ENCODE measurements at places on chromosomes 6 and 20. TPM values are rescaled to one million over a fixed set of nuclear protein-coding genes. Genes with fewer than 3 reads are reported as not detected.

- no peak for DNase-seq
Measured at GRCh38 chr6:129672881-129673631, 36.9 kb downstream of the ARHGAP18 start.

DNA sequence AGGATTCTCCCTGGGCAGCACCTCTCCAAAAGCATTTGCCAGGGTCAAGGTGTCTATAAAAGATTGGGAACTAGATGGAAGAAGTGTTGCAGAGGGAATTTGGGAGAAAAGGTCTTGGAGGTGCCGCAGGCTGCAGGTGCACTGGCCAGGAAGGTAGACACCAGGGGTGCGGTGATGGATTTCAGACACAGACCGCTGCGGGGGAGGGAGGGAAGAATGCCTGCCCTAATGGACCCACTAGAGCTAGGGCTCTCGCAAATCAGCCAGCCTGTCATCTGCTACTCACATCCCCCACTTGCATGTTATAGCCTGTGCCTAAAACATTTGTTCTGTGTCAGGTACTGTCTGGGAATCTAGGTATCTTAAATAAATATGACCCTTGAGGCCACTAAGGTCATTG is 193.6 kb upstream of the SLC24A3 start:
- DNase-seq: peak; percentile 2

DNA sequence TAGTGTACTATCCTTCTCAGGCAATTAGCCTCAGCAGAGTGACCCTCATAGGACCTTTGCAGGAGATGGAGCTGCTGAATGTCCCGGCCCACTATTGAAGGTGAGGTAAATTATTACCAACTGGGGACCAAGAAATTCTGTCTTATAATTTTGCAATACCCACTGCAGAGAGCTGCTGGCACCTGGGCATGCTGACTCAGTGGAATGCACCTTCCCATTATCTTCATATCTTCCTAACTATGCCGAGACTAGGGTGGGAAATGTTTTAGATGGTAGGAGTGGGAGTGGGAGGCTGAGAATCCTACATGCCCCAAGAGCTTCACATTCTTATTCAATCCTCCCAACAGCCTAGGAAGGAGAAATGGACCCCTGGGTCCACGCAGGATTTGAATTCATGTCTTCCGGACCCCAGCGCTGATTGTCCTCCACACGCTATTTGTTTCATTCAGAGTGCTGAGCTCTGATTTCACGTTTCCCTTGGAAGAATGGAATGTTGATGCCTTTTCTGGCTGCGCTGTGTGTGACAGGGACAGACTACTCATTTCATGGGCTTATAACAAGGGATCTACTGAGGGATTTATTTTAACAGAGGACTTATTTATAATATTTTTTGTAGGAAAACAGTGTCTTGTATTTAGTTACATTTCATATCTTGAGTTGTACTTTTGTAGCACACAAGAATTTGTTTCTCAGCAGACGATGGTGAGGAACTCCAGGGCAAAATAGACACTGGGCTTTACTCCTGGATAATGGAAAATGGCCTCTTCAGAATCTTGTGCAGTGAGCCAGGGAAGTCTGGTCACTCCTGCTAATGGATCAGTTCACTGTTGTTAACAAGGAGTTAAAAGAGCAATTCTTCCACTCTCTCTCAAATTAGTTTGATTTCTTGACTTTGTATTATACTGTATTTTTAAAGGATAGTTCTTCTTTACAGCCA is 66.4 kb downstream of the FYN start:
- DNase-seq: no peak

Gene SCRT2
- total RNA-seq: not detected

Gene TNF
- total RNA-seq: 6.6 TPM

DNA sequence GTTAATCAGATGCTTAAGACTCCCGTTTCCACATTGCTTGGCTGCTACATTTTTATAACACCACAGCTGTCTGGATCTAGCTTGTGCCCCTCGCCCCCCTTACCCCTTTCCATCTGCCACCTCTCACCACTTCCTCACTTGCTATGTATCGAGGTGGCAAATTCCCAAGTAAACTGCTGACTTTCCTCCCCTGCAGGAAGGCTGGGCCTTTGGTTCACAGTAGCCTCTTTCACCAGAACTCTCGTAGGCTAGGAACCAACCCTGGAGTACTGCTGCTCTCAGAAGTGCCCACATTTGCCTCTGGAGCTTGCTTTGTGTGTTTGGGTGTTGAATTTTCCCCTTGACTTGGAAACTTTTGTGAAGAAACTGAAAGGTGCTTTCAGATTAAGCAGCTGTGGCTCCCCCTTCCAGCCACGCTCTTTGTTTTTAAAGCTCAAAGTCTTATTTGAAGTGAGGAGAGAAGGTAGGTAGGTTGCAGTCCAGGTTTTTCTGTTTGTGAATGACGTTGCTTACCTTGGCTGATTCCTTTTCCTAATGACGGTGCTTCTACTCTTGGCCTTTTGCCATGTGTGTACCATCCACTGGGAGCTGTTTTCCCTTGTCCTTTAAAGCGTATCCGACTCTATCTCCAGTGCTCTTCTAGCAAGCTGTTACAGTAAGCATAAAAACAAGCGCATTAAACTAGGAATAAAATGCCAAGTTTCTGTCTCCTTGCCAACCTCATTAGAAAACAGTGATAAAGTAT is 90.4 kb downstream of the CARMIL1 start:
- DNase-seq: no peak

GRCh38 chr6:114000069-114000468 is 29.1 kb upstream of the HDAC2 start:
- no peak for DNase-seq

- no peak for DNase-seq
Measured at GRCh38 chr6:111658462-111659154, 52.9 kb upstream of the TRAF3IP2 start.

- DNase-seq: peak; percentile 40
Measured at GRCh38 chr6:43172104-43173007, 1.3 kb downstream of the SRF start.

- DNase-seq: no peak
Measured at GRCh38 chr6:35328108-35328723, 14.1 kb upstream of the PPARD start.

Gene TREML2
- total RNA-seq: not detected

DNA sequence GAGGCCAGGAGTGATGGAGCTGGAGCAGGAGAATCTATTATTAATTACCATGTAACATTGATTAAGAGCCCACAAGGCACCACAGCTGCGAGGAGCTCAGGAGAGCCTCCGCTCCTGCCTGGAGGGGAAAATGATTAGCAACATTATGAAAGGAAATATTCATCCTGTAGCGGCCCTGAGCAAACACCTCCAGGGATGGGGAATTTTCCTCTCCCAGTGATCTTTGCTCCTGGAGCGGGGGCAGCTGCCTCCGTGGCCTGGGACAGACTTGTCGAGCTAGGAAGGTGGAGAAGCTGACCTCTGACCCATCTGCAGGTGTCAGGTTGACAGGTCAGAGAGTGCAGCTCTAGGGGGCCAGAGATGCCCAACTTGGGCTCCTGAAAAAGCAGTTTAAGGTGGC is 40.1 kb upstream of the SIRPA start:
- no peak for DNase-seq

Gene RBBP9
- 20.2 TPM for total RNA-seq

Gene RHAG
- 0.52 TPM for total RNA-seq

- no peak for DNase-seq
Measured at GRCh38 chr6:166566026-166567011, 20.2 kb downstream of the RAMACL start.

DNA sequence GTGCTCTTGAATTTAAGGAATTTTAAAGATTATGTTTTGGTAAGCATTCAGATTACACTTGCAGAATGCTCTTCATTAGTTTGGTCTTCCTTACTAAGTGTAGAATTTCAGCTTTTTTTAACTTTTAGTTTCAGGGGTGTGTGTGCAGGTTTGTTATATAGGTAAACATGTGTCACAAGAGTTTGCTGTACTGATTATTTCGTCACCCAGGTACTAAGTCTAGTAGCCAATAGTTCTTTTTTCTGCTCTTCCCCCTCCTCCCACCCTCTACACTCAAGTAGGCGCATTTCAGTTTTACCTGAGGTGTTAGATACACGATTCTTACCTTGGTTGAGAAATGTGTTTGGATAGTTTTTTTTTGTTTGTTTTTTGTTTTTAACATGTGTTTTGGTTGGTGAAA is 68.3 kb downstream of the AFG1L start:
- DNase-seq: no peak

Gene SDHAF4
- total RNA-seq: 9.5 TPM

- DNase-seq: no peak
Measured at GRCh38 chr6:111580826-111581505, 24.7 kb downstream of the TRAF3IP2 start.

Gene OR2J2
- not detected for total RNA-seq

Gene CLVS2
- 0.06 TPM for total RNA-seq

- peak; percentile 56 for DNase-seq
Measured at GRCh38 chr6:70398783-70399728, 14.3 kb upstream of the FAM135A start.

- no peak for DNase-seq
Measured at GRCh38 chr6:138614151-138614550, 114.9 kb upstream of the NHSL1 start.

GRCh38 chr20:33005132-33005566 is 916 bp upstream of the SUN5 start:
- no peak for DNase-seq

Gene OXT
- total RNA-seq: 0.46 TPM

GRCh38 chr6:6920114-6920986 is 187.4 kb upstream of the RREB1 start:
- DNase-seq: no peak

Gene TOMM6
- 123 TPM for total RNA-seq

DNA sequence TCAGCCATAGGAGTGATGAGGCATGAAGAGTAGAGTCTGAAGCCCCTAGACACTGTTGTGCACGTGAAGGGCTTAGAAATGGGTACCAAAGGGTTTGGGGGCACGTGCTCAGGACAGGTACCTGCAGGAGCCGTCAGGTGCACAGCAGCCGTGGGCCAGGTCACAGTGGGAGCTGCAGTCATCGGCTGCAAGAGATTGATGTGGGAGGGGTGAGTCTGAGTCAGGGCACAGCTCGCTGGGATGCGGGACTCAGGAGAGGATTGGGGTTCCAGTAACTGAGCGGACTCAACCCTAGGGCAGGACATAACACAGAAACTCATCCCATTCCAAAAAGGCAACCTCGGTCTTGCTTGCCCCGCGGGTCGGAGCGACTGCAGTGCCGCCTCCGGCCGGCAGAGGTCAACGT is 1.1 kb downstream of the DLK2 start:
- DNase-seq: no peak

Gene CALHM4
- not detected for total RNA-seq

DNA sequence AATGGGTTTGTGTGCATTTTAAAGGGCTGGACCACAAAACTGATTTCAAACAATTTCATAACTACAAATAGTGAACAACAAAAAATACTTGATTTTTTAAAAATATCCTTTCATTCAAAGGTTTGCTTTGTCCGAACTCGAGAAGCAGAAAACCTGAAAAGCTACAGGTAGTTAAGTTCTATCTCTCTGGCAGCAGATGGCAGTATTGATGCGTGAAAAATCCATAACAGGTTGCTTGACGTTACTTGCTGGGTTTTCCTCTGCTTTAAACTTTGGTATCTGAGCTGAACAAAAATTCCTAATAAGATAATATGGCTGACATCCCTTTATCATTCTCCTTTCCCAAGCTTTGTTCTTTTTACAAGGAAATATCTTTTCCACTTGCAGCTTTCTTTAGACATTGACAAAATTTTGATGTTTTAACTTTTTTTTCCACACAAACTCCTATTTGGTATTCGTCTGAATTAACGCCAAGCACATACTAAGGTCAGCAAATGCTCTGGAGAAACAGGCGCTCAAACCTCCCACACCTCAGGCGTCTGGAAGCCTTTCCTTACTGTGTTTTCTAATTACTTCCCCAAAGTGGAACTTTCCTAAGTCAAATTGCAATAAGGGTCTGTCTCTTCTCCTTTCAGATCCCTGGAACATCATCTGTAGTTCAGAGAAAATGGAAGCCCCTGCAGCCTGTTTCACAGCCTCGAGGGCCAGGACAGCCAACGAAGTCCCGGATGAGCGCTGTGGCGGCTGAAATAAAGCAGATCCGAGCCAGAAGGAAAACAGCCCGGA is 50.3 kb upstream of the GFRAL start:
- DNase-seq: peak; percentile 40

- no peak for DNase-seq
Measured at GRCh38 chr6:159976686-159977254, 7.9 kb downstream of the IGF2R start.

GRCh38 chr20:24764794-24765202 is 184.3 kb upstream of the CST7 start:
- no peak for DNase-seq

GRCh38 chr6:15036690-15037245 is 209.1 kb upstream of the JARID2 start:
- peak; percentile 20 for DNase-seq

Gene PGBD1
- total RNA-seq: 1.8 TPM

DNA sequence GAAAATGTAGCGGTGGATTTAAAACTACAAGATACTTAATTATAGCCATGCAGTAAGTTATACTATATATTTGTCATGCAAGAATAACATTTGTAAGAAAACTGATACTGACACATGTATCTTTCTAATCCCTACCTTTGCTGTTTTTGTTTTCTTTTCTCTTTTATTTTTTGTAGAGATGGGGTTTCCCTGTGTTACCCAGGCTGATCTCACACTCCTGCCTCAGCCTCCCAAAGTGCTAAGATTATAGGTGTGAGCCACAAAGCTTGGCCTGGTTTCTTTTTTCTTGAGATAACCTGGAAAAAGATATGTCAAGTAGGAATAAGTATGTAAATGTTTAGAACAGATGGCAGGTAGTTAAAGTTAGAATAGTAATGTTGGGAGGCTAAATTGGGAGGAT is 44.1 kb downstream of the MAPK14 start:
- no peak for DNase-seq

GRCh38 chr6:83827050-83827449 is 26.1 kb upstream of the RIPPLY2 start:
- DNase-seq: no peak

- DNase-seq: no peak
Measured at GRCh38 chr6:39421383-39422225, 99.1 kb upstream of the KCNK16 start.

GRCh38 chr20:60477958-60478357 is 519.7 kb downstream of the CDH26 start:
- no peak for DNase-seq

Gene TGM3
- 1.4 TPM for total RNA-seq

Gene SYTL3
- 4.1 TPM for total RNA-seq

- DNase-seq: no peak
Measured at GRCh38 chr6:151616600-151616999, 122.8 kb downstream of the CCDC170 start.

Gene CYP39A1
- 18.5 TPM for total RNA-seq

DNA sequence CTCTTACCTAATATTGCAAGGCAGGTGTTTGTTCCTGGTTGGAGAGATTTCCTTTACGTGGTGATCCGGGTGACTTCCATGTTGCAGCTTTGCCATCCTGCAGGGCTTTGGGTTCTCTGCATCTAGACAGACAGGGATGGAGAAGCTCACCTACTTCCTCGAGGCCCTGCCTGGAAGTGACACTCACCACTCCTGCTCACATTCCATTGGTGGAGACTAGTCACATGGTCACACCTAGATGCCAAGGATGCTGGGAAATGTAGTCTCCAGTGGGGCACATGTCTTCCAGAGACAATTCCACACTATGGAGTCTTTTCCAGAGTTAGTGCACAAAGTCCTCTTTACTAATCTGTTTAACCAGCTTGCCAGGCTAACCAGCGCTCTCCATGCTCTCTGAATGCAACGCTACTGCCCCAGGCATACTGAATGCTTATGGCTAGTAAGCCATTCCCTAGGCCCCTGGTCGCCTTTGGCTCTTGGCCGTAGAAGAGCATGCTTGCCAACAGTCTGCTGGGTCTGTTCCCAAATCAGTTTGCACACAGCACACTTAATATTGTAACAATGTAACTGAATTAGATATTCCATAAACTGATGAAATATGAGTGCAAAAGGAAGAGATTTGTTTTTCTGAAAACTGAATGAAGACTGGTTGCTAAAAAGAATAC is 6.7 kb upstream of the KCNK15 start:
- peak; percentile 83 for DNase-seq
